ENCODE measurements at places on chromosomes 16 and 17.

- DNase-seq: no peak
Measured at GRCh38 chr17:50944054-50944901, 78.1 kb upstream of the TOB1 start.

DNA sequence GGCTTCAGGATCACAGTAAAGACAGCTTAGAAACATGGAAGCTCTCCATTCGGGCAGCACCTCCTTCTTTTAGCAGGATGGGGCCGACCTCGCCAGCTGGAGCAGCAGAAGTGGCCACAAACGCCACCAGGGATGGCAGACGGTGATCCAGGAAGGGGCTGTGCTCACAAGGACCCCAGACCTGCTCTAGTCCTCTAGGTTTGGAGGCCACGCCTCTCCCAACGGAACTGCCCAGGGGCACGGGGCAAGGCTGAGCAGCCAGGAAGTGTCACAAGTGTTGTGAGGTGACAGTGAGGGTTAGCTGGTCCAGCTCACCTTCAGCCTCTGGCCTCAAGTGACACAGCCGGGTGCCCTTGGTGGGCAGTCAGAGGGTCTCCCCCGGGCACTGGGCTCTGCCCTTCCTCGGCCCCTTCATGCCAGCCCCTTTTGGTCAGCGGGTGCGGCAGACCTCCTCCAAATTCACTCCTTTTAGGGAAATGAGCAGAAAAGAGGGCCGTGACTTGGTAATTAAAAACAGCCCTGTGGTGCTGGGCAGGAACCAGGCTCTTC lies 20.4 kb downstream of the CEP295NL start:
- DNase-seq: no peak

GRCh38 chr16:6125483-6126259 lies 1028.1 kb upstream of the EEF2KMT start:
- DNase-seq: no peak

DNA sequence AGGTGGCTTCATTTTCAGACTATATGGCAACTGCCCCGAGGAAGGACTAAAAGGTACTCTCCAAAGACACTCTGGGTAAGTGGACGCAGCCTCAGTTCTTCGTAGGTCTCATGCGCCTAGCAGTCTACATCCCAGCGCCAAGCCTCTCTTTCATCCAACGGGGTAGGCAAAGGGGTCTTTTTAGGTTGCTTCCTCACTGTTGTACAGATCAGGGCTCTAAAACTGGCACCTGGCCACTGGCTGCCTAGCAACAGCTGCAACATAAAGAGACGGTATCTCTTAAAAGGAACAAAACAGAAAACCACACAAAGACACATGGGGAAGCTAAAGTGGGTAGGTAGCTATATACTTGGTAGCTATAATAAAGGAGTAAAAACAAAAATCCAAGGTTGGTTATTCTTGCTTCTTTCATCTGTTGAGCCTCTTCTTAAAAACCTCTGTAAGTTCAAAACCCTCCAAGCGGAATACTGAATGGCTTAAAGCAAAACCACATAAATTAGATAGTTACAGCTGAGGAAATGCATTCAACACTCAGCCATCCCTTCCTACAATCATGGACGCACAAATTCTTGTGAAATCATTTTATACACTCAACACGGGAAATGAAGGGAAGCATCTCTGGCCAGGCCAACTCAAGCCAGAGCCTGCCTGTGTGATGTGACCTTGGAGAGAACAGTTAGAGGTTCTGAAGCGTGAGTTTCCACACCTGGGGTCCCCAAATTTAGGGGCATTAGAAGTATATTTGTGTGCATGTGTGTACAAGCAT lies 22.7 kb downstream of the CYTH1 start:
- no peak for DNase-seq

DNA sequence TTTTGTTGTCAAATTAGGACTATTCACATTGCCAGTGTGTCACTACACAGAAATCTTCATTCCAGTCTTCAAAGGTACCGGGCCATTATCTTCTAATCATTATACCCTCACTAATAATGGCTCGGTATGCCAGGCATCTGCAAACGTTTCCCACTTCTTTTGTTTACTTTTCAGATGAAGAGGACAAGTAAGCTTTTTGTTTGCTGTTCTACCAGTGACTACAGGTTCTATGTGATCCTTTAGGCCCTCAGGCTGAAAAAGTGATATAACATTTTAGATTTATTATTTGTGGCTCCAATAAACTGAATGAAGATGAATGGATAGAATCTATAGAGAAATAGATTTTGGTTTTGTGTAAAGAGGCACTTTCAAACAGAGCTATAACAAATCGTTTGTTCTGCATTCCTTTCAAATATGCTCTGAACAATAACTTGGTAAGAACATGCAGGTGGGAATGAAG lies 403 bp upstream of the KRTAP3-1 start:
- no peak for DNase-seq

GRCh38 chr16:15949210-15950160 lies at the start of gene ABCC1:
Gene ABCC1, plus strand, starts transcription at chr16:15949616. Its CDS starts 136 bp downstream, at chr16:15949752.
- no peak for DNase-seq

DNA sequence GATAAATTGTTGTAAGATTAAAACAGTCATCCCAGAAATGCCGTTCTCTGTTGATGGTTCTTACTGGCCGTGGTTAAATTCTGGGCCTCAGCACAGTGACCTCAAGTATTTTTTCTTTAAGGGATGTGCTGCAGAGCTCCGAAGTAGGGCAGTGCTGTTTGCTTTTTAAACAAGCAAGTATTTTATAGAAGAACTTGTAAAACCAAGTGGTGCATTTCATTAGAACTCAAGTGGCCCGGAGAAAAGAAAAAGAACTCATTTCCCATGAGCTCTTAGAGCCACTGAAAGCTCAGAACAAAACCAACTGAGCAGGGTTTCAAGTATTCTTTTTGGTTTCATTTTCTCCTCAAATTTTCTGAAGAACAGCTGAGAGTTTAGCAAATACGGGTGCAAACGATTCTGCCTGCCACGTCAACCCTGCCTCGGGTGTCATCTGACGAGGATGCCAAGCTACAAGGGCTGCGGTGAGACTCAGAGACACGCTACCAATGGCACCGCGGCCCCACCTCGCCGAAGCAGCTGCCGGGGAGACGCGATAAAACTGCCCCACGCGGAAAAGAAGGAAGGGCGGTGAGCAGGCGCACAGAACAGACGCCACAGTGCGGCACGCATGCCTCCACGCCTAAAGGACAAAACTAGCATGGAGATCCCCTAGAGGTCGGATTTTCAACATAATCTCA lies 6.3 kb downstream of the LMF1 start:
- peak; percentile 21 for DNase-seq

DNA sequence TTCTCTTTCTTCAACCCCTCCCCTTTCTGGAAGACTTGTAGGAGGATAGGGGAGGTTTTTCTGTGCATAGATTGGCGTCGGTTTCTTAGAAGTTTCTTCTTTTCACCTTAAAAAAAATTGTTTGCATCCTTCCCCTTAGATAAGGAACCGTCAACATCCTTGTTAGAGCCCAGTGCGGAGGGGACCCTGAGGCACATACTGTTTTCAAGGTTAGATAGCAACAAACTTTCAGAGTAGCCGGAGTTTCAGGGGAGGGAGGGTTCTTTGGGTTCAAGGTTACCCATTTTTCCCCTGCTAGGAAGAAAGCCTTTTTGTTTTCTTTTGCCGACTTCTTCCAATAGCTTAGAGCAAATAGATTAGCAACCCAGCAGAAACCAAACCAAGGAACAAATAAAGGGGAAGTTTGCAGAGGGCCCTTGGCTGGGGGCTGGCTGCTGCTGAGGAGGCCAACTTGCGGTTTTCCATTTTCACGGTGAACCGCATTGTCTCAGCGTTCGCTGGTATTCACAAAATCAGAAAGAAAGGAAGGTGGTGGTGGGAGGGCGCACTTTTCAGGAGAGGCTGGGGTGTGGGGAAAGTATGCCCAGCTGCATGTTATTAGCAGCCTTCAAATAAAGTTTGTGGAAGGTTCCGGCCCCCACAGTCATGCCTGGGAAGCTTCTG lies 28.8 kb downstream of the MSI2 start:
- DNase-seq: no peak

- DNase-seq: no peak
Measured at GRCh38 chr17:5758651-5759050, 174.3 kb upstream of the NLRP1 start.

DNA sequence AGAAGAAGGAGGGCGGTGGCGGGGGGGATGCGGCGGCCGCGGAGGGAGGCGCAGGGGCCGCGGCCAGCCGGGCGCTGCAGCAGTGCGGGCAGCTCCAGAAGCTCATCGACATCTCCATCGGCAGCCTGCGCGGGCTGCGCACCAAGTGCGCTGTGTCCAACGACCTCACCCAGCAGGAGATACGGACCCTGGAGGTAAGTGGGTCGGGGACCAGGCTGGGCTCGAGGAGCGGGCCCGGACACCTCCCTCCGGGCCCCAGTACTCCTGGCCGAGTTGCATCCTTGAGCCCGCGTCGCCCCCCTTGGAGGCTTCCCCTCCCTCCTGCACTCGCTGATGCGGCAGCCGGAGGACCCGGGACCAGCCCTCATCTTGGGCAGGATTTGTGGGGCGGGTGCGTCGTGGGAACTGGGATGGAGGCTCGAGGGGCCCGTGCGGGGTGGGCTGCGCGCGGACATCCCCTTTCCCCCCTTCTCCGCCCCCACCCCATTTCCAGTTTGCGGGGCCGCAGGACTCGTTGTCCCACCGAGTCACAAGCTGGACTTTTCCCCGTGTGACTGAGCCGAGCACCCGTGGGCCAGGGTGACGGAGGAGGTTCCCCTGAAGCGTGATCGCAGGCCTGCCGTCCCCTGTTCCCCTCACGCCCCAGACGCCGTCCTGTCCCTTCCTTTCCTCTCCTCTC lies 572 bp downstream of the KSR1 start:
- DNase-seq: no peak

- no peak for DNase-seq
Measured at GRCh38 chr17:41772218-41772585, 14.3 kb downstream of the JUP start.

DNA sequence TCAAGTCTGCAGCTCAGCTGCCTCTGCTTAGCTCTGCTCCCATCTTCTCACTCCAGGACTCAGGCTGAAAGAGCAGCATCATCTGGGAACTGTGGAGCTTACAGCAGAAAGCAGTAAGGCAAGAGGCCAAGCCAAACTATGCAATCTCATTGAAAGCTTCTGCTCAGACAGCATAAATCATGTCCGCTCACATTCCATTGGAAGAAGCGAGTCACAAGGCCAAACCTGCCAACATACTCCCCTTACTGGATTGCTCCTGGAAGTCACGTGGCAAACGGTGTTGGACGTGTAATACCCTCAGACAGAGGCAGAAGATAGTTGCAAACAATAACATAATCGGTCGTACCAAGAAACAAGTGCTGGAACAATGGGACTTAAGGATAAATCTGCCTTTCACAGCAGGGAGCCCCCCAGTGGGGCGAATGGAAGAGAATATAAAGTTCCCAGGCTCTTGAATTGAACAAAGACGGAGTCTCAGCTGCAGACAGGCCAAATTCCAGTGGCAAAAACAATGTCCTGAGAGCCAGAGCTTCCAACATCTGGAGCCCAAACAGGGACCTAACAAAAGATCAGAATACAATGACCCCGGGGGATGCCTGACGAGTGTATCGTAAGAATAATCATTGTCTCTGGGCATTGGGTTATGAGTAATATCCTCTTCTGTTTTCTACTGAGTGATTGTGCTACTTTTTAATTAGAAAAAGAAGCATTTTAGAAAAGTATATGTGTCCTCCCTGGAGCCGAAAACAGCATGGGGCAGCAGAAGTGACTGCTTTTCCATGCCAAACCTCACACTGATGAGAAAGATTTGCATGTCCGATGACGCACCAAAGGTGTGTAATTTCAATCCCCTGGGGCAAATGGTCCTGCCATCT lies 68.4 kb downstream of the CMC2 start:
- no peak for DNase-seq

DNA sequence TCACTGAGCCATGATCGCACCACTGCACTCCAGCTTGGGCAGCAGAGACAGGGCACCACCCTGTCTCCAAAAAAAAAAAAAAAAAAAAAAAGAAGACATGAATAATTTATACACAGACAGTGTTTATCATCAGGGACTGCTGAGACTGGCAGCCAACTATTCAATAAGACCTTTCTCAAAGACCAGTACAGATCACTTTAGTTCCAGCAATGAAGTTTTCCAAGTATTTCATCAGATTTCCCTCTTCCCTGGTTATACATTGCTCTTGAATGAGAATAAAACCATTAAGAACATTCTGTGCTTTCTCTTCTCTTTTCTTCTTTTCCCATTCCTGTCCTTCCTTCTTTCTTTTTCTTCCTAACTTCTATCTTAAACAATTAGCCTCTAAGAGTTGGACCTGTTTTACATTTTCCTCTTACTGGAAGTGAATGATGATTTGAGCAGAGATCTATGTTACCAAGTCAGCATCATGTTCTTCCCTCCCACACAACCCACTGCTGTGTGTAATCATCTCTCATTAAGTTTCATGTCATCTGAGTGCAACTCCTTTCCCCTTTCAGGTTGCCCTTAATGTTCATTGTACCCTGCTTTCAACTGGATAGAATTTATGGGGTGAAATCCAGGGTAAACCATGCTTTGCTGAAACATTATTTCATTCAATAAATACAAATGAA lies 35.9 kb upstream of the SMIM36 start:
- DNase-seq: no peak

GRCh38 chr16:46618516-46618915 lies 2.7 kb downstream of the SHCBP1 start:
- no peak for DNase-seq

DNA sequence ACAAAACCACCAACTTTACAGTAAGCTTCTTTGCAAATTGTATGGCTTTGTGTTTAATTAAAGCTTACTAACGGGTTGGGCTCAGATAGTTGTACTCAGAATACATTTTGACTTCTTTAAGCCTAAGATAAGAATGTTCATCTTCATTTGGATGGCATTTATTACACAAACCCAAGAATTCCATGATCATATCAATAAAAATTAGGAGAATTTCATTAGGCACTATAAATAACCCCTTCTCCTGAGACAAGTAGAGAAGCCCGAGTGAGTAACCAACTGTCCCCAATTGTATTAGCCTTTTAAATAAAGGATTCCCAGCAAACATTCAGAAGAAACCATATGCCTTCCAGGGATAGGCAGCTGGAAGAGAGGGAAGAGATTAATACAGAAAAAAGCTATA lies 504.7 kb downstream of the KCNJ2 start:
- no peak for DNase-seq

- DNase-seq: no peak
Measured at GRCh38 chr16:85203462-85203813, 91.2 kb upstream of the CIBAR2 start.

GRCh38 chr17:1323336-1323735 lies 43.9 kb downstream of the TRARG1 start:
- no peak for DNase-seq

- no peak for DNase-seq
Measured at GRCh38 chr17:68600067-68600930, 868 bp downstream of the FAM20A start.

DNA sequence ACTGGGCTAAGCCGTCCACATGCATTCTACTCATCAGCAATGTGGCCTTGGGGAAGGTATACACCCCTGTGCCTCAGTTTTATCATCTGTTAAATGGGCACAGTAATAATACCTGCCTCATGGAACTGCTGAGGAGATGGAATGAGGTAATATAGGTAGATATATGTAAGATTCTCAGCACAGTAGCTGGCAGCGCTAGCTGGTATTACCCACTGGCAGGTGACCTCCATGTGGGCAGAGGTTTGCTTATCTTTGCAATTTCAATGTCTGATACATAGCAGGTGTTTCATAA lies 1.2 kb upstream of the SGCA start:
- DNase-seq: no peak
